NCI-H526 (cell line): ENCODE measurements at places on chromosomes 6 and 20.

DNA sequence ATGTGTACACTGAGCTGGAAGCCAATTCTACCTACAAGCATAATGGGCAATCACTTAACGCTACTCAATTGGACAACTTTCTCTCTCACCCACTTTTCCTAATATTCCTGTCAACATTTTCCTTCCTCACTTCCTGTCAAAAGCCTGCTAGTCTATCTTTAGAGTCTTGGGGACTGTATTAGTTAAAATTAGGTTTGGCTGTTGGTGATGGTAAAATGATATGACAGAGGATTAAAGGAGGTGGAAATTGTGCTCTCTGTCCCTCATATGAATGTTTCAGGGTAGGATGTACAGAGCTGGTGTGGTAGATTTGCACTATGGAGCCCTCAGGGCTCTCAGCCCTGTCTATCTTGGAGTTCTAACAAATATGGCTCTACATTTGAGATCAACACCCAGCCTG lies 129.7 kb downstream of the CEP57L1 start:
- no peak for DNase-seq

- DNase-seq, result no peak
These were observed 93.7 kb upstream of the C6orf118 start for GRCh38 chr6:165403006-165403595.

DNA sequence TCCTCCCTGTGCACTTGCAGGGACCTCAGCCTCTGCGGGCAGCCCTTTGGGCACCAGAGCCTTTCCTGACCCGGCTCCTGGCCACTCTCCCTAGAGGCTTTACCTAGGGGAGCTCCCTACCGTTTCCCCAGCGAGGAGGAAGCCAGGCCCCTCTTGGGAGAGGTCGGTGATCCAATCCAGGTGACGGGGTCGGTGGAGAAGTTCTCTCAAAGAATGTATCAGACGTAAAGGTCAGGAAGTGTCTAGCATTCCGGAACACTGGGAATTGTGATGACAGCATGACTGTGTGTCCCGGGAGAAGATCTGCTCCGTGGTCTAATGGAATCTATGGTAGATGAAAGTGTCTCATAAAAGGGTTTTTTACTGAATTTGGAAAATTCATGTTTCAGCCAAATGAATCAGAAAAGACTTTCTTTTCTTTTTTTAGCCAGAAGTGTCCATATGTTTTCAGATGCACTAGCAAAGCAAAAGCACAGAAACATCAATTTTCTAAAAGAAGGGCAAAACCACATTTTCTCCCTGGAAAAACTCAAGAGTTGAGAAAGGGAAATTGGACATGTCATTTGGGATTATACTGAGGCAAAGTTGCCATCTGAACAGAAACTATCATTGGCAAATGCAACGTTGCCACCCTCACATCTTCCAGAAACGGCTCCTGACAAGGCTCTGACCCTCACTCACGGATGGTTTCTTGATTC lies 289.4 kb downstream of the THBS2 start:
- no peak for DNase-seq

- DNase-seq, result peak; percentile 43
These were observed 59.5 kb downstream of the ZMYND8 start for GRCh38 chr20:47296950-47297349.
